ENCODE measurements at places on chromosomes 2 and 18.
A peak's percentile ranks its signal among the peaks of the same experiment; 100 is the strongest.

GRCh38 chr2:36511858-36512603 is 85.9 kb downstream of the FEZ2 start:
- peak; percentile 43 for DNase-seq

- no peak for DNase-seq
These were observed 5.4 kb downstream of the NPPC start for GRCh38 chr2:231920795-231921194.

- DNase-seq = no peak
These were observed 116.1 kb downstream of the TMEM163 start for GRCh38 chr2:134602666-134603065.

DNA sequence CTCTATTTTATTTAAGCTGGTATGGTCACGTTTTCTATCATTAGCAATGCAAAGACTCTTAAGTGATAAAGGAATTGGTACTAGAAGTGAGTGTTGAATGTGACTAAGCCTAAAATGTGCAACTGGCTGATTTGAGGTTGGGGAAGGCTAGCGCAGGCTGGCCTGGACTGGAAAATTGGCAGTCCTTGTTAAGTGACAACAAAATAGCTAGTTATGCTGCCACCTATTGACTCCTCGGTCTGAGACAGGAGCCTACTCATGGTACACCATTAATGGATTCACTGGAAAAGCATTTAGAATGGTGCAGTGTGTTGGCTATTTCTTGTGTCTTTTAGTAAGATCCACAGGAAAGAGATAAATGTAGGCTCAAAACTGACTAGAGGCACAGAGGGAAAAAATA is 5.7 kb upstream of the WIPF1 start:
- DNase-seq = no peak

- no peak for DNase-seq
These were observed 1.1 kb upstream of the FN1 start for GRCh38 chr2:215436705-215437565.

- no peak for DNase-seq
These were observed 60.5 kb downstream of the KLHL29 start for GRCh38 chr2:23445450-23445868.

DNA sequence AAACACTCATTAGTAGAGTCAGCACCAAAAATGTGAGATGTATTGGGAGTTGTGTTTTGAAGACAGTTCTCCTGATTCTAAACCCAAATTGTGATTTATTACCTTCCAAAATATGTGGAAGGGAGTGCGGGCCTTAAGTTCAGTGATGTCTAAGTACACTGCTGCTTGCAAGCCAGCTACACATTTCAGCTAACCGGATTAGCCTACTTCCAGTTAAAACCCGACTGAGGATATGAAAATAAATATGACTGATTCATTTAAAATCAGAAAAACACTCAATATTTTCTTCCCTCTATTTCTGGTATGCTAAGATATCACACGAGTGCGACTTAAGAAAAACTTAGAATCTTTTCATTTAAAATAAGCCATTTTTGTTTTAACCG is 907 bp downstream of the FHL2 start:
- DNase-seq = no peak

DNA sequence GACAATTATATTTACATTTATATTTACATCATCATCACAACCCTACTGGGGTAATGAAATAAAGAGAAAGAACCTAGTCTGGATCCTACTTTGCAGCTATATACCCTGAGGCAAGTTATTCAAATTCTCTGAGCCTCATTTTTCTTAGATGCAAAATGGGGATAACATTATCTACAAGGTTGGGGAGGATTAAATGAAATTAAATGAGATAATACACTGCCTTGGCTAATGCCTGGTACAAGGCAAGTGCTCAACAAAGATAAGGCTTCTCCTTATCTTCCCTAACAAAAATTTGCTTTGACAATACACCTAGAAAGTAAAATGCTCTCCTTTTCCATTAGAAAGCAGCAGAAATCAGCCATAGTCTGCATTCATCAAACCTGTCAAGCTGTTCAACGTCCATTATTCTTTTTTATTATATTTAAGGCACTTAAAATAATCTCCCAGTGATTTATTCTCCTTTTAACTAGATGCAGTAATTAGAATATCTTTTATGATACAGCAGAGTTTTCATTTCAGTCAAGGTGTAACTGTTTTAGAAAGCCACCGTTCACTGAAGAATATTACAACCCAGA is 44.8 kb downstream of the TCF4 start:
- DNase-seq = no peak

- DNase-seq = no peak
These were observed 248.3 kb downstream of the TRIB2 start for GRCh38 chr2:12964904-12965539.

- peak; percentile 3 for DNase-seq
These were observed 122.7 kb downstream of the DNER start for GRCh38 chr2:229591611-229592010.

DNA sequence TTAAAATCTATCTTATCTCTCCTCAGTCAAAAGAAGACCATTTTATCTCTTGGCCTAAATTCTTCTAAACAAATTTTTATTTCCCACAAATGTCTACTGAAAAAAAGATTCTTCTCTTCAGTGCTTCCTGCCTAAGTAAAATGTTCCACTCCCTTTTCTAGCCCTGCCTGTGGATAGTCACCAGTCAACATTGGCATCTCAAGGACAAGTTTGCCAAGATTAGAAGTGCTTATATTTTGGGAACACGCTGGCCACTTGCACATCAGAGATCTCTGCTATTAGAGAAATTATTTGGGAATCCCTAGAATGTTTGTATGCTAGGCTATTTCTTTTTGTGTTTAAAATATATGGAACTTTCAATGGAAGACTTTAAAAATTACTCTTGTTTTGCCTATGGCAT is 758.2 kb upstream of the CDH7 start:
- DNase-seq = no peak
